Neural crest cell (in vitro differentiated cells): ENCODE measurements at places on chromosomes 6 and 20. TPM values are rescaled to one million over a fixed set of nuclear protein-coding genes. Genes with fewer than 3 reads are reported as not detected.
A peak's percentile ranks its signal among the peaks of the same experiment; 100 is the strongest.

GRCh38 chr20:24634855-24635254, 165.4 kb downstream of the SYNDIG1 start:
- no peak for DNase-seq

- no peak for DNase-seq
Observed at GRCh38 chr6:167472148-167472547, 147.3 kb downstream of the TTLL2 start.

DNA sequence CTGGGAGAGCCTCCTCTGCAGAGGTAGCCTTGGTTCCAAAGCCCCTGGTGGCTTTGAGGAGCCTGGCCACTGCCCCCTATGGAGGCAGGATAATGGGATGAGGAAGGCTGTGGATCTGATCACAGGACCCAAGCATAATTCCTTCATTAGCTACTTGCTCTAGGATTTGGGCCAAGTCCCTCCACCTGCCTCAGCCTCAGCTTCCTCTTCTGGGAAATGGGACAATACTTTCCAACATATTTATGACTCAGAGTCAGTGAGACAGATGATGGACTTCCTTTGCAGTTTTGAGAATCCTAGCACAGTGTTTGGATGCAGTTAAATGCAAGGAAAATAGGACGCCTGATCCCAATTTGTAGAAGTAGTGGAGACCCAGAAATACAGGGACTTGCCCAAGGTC, 63.8 kb upstream of the MYL9 start:
- no peak for DNase-seq

GRCh38 chr6:150692604-150693003, 92.9 kb downstream of the PLEKHG1 start:
- no peak for DNase-seq

Gene BCL2L1
- total RNA-seq: 74.3 and 74.8 TPM in 2 replicates

Gene L3MBTL1
- total RNA-seq: 20.3 and 22.4 TPM in 2 replicates

Gene LTB
- not detected in 2 replicates for total RNA-seq

DNA sequence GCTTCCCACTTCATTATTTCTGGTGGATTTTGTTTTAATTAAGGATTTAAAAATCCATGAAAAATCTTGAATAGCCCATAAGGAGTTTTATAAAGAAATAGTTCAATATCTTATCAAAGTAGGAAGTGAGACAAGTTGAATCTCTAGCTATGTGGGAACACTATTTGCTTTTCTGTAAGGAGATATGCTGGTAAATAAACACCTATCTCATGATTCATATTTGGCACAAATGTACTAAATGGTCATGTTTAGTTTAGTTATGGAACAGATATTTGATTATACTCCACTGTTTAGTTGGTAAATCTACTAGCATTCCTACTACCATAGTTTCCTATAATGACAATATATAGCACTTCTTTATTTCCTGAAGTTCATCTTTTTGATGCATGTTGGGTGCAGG, 239.9 kb upstream of the CEP162 start:
- no peak for DNase-seq

Gene IGF2R
- 97.3 and 103 TPM in 2 replicates for total RNA-seq

Gene RSPO3
- not detected in 2 replicates for total RNA-seq

- no peak for DNase-seq
Observed at GRCh38 chr6:141443032-141443431, 689.7 kb upstream of the GJE1 start.

DNA sequence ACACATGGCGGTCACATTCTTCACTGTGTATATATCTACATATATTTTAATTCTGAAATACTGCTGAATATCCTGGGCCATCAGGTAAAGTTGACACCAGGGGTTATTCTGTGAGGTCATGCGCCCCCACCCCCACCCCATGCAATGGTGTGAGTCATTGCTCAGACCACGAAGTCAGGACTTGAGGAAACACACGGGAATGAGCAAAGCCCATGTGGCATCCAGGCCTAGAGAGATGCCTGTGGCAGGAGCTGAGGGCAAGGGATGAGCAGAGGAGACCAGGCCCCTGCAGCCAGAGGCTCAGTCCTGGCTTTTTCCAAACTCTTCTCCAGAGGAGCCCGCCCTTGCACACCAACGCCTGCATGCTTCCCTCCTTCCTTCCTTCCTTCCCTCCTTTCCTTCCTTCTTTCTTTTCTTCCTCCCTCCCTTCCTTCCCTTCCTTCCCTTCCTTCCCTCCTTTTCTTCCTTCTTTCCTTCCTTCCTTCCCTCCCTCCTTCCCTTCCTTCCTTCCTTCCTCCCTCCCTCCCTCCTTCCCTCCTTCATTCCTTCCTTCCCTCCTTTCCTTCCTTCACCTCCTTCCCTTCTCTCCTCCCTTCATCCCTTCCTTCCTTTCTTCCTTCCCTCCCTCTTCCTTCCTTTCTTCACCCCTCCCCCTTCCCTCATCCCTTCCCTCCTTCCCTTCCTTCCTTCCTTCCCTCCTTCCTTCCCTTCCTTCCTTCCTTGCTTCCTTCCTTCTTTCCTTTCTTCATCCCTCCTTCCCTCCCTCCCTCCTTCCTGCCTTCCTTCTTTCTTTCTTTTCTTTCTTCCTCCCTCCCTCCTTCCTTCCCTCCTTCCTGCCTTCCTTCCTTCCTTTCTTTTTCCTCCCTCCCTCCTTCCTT, 72.0 kb upstream of the INSM1 start:
- DNase-seq: no peak

DNA sequence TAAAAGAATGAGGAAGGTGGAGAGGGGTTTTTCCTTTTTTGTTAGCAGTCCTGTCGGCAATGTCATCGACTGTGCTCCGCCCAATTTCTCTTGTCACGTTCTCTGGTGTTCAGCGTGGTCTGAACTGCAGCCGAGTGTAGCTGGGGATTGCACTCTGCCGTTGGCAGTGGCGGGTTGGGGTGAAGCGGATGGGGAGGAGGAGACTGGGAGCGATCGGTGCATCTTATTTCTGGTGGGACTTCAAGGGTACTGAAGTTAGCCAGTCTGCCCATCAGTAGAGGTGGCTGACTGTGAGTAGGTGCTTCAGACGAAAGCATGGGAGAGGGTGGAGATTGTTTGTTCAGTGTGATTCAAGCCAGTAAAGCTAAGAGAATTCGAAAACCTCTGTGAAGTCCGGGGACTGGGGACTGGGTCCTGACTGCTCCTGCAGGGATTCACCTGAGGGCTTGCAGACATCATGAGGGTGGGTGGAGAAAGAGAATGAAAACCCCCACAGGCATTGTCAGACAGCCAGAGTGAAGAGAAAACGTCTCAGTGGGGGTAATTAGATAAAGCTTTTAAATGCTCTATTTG, 5.1 kb downstream of the RREB1 start:
- DNase-seq: no peak

GRCh38 chr6:19827247-19827646, 9.9 kb upstream of the ID4 start:
- no peak for DNase-seq

Gene ANKRD6
- total RNA-seq: 20.5 and 20.7 TPM in 2 replicates

Gene POM121L2
- not detected in 2 replicates for total RNA-seq

Gene ZSCAN9
- 30.3 and 31.4 TPM in 2 replicates for total RNA-seq

DNA sequence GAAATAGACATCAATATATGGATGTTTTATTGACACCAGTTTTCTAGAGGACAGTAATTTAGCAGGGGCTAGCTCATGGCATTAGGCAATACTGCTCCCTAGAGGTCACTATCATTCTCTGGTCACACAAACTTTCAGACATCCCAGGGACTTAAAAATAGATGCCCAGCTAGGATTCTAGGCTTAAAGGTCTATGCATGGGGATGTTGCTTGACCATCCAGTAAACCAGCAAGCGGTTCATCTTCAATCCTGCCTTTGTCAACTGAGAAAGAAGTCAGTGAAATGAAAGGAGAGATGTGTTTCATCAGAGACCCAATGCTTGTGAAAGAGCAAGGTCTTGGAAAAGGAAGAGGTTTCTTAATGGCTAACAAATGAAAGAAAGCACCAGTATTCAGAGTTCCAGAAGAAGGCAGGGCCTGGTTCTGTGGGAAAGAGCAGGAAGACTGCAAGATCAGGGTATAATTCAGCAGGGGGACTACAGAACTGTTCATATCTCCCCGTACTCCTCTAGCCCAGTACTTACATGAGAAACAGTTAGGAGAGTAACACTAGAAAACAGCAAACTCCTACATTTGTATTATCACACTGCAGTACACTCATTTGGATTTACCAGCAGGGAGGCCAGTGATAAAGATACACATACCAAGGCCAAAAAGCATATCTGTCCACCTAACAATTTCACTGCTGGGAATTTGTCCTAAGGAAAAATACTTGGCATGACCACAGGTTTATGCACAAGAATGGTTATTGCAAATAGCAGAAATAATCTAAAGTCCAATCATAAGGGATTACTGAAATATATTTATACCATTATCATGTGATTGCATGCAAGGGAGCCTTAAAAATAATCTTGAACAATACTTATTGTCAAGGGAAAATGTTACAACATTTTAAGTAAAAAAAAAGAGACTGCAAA, 151.4 kb upstream of the LAMA2 start:
- DNase-seq: peak; percentile 9

- DNase-seq: peak; percentile 58
Observed at GRCh38 chr20:32463642-32464400, 105.7 kb downstream of the ASXL1 start.

- DNase-seq: no peak
Observed at GRCh38 chr6:73691512-73691911, 4.5 kb upstream of the CD109 start.

Gene TP53INP2
- 17.1 and 17.2 TPM in 2 replicates for total RNA-seq

DNA sequence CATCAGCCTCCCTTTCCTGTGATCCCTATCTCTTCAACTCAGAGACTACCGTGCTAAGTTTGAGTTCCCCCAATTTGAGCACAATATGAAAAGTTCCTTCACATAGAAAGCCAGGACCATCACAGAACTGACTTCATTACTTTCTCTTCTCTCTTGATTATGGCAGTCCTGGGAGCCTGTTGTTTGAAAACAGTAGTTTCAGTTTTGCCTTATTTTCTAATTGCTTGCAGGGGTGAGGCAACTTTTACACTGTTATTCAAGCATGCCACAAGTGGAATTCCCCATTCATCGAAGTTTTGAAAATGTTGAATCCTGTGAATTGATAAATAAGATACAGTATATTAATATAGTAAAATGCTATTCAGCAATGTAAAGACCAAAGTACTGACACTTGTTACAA, 569.7 kb upstream of the MARCKS start:
- no peak for DNase-seq

Gene IL17A
- total RNA-seq: not detected in 2 replicates

DNA sequence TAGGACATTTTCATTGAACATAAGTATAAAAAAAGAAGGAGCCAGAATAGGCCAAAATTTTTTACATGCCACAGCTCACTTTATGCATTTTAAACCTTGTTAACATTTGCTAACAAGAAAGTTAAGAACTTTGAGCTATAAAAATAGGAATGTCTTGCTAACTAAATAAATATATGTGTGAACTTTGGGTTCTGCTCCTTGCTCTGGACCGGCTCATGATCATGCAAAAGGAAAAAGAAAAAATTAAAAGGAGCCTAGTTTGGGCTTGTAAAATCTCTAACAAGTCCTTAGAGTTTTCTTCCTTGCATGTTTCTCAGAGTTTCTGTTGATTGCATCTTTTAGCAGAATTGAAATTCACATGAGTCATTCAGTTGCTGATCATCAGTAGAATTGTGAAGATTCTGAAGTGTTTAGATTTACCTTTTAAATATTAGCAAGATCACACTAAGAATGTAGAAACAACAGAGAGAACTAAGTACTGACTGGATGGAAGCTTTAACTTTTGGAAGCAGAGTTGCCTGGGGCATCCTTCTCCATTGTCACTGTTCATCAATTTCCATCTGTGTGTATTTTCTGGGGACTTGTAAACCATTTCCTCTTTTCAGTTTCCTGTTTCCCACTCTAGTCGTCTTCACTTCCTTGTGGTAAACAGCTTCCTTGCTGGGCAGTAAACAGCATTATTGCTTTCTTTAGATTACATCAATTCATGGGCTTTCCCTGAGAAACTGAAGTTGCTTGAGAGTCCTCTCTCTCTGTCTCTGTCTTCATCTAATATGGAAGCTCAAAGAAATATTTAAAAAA, 458.4 kb upstream of the BTBD3 start:
- DNase-seq: no peak

GRCh38 chr6:83633149-83633548, 75.8 kb downstream of the SNAP91 start:
- DNase-seq: no peak

- no peak for DNase-seq
Observed at GRCh38 chr20:9574181-9574580, 59.8 kb downstream of the LAMP5 start.

Gene SLPI
- not detected in 2 replicates for total RNA-seq

Gene FRMD1
- not detected in 2 replicates for total RNA-seq

- DNase-seq: no peak
Observed at GRCh38 chr6:90284236-90285041, 12.2 kb downstream of the BACH2 start.

Gene TRDN
- total RNA-seq: not detected in 2 replicates

Gene ZBTB46
- 23.7 and 23.8 TPM in 2 replicates for total RNA-seq

- DNase-seq: no peak
Observed at GRCh38 chr20:1327241-1327653, 1.7 kb downstream of the SDCBP2 start.

- DNase-seq: no peak
Observed at GRCh38 chr6:161215876-161216615, 57.8 kb downstream of the AGPAT4 start.

Gene RUNX2
- total RNA-seq: 0.14 and 0.16 TPM in 2 replicates

DNA sequence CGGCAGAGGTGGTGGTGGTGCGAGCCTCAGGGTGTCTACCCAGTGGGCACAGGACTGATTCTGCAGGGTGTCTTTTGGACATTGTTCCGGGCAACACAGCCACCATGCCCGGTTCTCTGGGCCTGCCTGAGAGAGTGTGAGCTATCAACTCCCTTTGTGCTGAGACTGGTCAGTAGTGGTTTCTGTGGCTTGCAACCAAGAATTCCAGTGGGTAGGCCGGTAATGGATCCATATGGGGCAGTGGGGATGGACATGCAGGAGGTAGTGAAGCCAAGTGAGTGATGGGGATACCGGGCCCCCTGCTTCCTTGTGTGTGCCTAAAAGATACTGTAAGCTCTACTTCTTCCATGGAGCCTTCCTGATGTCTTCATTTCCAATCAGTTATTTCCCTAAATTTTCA, 71.0 kb downstream of the CDC5L start:
- DNase-seq: no peak

- peak; percentile 43 for DNase-seq
Observed at GRCh38 chr20:36574366-36575135, 1.2 kb downstream of the TGIF2 start.

Gene NKX2-2
- not detected in 2 replicates for total RNA-seq

Gene TCP1
- 246 and 248 TPM in 2 replicates for total RNA-seq

Gene GRIK2
- total RNA-seq: 10.5 and 11.0 TPM in 2 replicates

DNA sequence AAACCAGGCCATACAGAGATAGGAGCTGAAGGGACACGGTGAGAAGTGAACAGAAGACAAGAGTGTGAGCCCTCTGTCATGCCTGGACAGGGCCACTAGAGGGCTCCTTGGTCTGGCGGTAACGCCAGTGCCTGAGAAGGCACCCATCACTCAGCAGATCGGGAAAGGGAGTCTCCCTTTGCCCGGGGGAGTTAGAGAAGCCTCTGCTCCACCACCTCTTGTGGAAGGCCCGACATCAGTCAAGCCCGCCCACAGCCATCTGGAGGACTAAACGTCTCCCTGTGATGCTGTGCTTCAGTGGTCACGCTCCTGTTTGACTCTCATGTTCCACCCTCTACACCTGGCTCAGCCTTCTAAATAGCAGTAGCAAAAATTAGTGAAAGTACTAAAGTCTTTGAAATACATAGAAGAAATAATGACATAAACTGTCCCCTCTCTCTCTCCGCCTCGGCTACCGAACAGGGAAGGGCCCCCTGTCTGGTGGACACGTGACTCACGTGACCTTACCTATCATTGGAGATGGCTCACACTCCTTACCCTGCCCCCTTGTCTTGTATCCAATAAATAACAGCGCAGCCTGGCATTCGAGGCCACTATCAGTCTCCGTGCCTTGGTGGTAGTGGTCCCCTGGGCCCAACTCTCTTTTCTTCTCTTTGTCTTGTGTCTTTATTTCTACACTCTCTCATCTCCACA, 66.7 kb downstream of the RPP21 start:
- DNase-seq: peak; percentile 55
